NB4 (cell line): ENCODE measurements at places on chromosomes 5 and 9.

- peak; percentile 14 for DNase-seq
Measured at GRCh38 chr9:129568560-129569501, 52.1 kb downstream of the C9orf50 start.

GRCh38 chr9:128103589-128103962 is 24.0 kb downstream of the PTGES2 start:
- DNase-seq = no peak

DNA sequence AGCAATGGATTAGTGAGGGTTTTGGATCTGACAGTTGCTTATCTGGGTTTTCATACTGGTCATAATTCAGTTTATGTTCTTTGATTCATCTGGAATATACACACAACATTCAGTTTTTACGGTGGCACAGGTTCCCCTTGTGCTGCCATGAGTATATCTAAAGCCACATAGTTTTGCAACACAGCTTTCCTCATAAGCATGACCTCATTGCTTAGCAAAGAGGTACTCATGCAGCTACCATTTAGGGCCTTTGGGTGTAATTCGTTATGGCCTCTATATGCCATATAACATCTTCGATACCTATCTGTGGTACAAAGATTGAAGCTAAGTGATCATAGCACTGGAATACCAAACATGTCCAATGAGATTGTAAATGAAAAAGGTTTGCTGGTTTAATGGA is 2.9 kb upstream of the RBM22 start:
- DNase-seq = peak; percentile 69

DNA sequence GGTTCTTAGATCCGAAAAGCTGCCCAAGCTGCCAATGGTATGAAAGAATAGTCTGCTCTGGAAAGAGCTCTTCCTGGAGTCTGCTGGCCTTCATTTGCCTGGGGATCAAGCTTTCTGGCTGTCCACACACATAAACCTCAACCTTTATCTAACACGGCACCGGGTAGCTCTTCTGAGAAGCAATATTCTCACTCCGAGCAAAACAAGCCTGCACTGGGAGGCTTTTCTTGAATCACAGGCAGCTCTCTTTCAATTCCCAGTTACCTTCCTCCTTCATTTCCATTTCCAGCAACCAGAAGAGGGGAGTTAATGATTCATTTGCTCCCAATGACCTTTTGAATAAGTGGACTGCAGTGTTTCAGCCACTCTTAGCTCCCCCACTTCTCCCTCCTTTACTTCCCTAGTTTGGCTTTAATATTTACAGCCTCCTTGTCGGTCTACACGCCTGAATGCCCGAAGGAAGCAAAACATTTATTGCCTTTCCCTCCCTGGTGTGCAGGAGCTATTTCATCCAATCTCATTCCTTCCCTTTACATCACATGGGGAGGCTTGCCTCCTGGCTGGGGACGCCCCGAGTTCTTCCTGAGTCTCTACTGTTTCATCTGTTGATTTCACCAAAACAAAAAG is 187.1 kb downstream of the ARHGEF28 start:
- no peak for DNase-seq

- no peak for DNase-seq
Measured at GRCh38 chr5:137415231-137415681, 83.9 kb downstream of the SPOCK1 start.

GRCh38 chr5:167743695-167744464 is 547.6 kb upstream of the WWC1 start:
- DNase-seq = no peak

- no peak for DNase-seq
Measured at GRCh38 chr9:137316012-137316981, 14.2 kb upstream of the NRARP start.
